ENCODE measurements at places on chromosomes 3 and 15. TPM values are rescaled to one million over a fixed set of nuclear protein-coding genes. Genes with fewer than 3 reads are reported as not detected.

- no peak for DNase-seq
- peaks cover 6% of the 10 kb centered on the region for H3K27me3 ChIP-seq
- H3K4me1 ChIP-seq = no peaks in the 10 kb centered on the region
- no peaks in the 10 kb centered on the region for H3K36me3 ChIP-seq
Measured at GRCh38 chr3:138456961-138457862, 22.8 kb downstream of the ESYT3 start.

DNA sequence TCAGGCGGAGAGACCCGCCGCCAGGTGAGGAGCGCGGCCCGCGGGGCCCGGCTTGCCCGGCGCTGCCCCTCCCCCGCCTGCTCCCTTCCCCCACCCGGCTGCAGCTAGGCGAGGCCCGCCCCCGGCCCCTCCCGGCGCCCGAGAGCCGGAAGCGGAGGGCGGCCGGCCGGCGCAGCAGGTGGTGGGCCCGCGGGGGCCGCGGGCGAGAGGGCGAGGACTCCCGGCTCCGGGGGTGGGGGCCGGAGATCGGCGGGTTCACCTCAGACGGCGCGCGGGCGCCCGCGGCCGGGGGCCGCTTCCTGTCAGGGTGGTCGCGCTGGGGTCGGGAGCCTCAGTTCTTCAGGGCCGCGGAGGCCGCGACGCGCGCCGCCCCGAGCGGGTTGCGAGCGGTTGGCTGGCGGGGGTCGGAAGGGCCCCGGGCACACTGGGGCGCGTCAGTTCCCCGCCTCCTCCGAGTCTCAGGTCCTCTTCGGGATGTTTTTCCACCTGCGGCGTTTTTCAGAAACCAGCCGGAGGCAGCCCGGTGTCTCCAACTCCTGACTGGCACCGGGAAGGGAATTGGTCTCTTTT lies 395 bp downstream of the ZFAND6 start:
- peak overlapping the region; percentile 84 for H3K4me3 ChIP-seq
- no peaks in the 10 kb centered on the region for H3K36me3 ChIP-seq
- H3K27ac ChIP-seq = peak overlapping the region; percentile 88
- peaks cover 23% of the 10 kb centered on the region for H3K4me1 ChIP-seq
- no peak for DNase-seq

DNA sequence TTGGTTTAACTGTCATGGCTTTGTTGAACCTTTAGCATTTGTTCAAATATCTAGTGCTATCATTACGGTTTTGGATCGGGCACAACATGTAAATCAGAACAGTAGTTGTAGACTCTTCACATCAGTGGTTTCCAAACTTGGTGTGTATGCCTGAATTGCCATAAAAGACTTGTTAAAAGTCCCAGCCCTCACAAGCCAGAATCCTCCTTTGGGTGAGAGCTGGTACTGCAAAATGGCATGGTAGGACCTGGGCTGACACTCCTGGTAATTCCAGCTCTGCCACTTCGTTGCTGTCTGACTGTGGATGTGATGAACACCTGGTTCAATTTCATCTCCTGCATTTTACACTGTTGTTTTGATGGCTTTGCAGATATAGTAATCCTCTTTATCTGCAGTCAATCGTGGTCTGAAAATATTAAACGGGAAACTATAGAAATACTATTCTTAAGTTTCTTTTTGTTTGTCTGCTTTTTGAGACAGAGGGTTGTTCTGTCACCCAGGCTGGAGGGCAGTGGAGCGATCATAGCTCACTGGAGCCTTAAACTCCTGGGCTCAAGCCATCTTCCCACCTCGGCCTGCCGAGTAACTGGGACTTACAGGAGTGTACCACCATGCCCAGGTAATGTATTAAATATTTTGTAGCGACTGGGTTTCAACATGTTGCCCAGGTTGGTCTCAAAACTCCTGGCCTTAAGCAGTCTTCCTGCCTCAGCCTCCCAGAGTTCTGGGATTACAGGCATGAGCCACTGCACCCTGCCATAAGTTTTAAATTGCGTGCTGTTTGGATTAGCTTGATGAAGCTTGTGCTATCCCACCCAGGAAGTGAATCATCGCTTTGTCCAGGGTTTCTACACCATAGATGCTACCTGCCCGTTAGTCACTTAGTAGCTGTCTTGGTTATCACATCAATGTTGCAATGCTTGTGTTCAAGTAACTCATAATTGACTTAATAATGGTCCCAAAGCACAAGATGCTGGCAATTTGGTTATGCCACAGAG lies 61.6 kb downstream of the RAB7A start:
- no peak overlapping the region for H3K27ac ChIP-seq
- no peaks in the 10 kb centered on the region for H3K27me3 ChIP-seq
- DNase-seq = no peak
- H3K4me3 ChIP-seq = no peak overlapping the region

DNA sequence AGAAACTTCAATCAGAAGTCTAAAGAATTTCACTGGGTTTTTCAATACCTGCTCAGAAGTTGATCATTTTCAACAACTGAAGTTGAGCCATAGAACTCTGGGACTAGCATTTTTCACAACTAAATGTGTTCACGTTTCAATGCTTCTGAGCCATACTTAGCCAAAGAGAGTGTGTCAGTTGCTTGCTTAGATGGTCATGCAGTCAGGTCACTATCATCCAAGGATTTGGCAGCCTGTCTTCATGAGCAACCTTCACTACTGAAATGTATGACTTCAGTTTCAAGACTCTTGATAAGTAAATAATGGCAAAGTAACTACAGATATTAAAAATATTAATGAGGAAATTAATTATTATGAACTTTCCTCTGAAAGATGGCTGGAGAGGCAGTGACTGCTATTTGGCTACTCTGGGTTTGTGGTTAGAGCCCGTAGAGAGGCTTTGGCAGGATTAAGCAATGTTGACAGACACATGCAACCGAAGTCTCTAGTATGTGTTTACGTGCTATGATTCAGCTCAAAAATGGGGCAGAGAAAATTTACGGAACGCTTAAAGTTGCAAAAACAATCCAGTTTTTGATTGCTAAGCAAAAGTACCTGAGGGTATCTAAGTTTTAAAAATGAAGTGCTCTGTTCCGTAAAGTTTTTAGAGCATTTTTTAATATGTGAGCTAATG lies 133.8 kb downstream of the GMNC start:
- H3K27me3 ChIP-seq = no peaks in the 10 kb centered on the region
- peaks cover 18% of the 10 kb centered on the region for H3K4me1 ChIP-seq

TMEM212 gene
- total RNA-seq = not detected

DNA sequence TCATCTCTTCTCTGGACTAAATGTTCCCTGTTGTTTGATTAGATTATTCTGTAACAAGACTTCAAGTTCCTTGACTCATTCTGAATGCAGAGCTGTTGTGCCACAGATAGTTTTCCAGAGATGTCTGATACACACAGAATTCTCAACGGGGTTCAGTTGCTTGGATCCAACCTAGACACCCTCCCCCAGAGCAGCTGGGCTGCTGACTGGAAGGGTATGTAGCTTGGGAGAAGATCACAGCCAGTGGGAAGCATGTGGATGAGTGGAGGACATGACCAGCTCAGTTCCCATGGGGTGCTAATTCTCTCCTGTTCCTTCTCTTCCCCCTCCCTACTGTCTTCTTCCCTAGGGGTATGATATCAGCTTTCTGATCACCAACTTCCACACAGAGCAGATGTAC lies 6.6 kb upstream of the TTLL3 start:
- H3K27me3 ChIP-seq = no peaks in the 10 kb centered on the region
- no peak for DNase-seq
- no peak overlapping the region for H3K4me3 ChIP-seq
- H3K27ac ChIP-seq = no peak overlapping the region
- peaks cover 43% of the 10 kb centered on the region for H3K36me3 ChIP-seq

DNA sequence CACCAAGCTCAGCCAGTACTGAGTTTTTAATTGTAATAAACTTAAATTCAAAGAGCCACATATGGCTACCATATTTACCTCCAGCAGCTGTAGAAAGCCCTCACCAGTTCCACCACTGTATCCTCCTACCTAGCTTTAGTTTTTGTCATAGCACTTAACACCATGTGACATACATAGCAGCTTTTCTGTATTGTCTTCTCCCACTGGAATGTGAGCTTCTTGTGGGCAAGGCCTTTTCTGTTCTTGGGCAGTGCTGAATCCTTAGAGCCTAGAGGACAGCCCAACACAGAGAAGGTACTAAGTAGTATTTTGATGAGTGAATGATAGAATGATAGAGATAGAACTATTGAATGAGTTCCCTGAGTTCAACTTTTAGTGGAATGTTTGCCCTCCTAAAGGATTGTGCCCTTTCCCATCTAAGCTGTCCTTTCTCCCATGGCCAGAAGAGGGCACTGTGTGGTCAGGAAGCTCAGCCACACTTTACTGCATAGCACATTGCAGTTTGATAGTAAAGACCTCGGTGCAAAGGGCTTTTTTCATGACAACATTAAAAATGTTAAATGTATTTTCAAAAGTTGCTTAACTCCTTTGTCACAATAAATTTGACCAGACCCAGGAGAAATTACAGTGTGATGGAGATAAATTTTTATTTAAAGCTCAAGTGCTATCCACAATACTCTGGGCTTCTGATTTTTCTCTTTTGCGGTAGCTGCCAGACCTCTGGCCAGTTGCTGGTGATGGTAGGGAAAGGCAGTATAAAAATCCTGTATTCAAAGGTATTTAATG lies 115.8 kb downstream of the GHSR start:
- H3K4me1 ChIP-seq = peaks cover 6% of the 10 kb centered on the region
- H3K36me3 ChIP-seq = peaks cover 61% of the 10 kb centered on the region
- H3K4me3 ChIP-seq = no peak overlapping the region
- H3K27ac ChIP-seq = peak overlapping the region; percentile 74

DNA sequence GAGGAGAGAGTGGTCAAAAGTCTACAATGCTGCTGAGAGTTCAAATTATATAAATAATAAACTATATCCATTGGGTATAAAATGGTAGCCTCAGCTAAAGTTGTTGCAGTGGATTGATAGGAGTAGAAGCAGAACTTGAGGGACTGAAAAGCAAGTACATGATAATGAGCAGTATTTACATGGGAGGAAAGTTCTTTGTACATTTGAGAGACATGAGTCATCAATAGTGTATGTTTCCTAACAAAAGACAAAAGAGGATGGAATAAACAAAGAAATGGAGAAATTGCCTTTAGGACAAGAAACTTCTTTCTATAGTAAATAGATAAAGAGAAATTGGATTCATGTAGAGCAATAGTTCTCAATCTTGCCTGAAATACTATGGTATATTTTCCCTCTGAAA lies 110.0 kb upstream of the PLSCR5 start:
- DNase-seq = no peak
- H3K4me1 ChIP-seq = peaks cover 3% of the 10 kb centered on the region
- no peak overlapping the region for H3K4me3 ChIP-seq
- H3K27me3 ChIP-seq = no peaks in the 10 kb centered on the region
- H3K27ac ChIP-seq = no peak overlapping the region

Measured in osteocyte (in vitro differentiated cells).